Tongue (tissue), 3 donors: ENCODE measurements at places on chromosomes 12 and 14.

- no peak for DNase-seq
These were observed 413 bp upstream of the TUBA1C start for GRCh38 chr12:49264466-49264872.

DNA sequence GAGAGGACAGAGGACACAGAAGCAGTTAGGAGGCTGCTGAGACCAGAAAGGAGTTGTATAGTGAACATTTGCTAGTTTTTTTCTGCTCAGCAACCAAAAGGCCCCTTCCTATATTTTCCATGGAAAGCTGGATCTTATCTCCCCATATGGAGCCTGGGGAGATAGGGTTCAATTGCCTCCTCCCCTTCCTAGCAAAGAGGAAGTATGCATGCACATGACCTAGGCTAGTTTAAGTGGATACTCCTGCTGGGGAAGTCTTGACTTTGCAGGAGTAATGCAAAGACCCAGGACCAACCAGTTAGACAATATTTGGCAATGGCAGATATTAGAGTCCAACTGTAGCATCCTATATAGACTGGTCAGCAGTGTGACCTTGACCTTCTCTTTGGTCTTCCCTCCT is 15.1 kb downstream of the CHD8 start:
- no peak for DNase-seq

DNA sequence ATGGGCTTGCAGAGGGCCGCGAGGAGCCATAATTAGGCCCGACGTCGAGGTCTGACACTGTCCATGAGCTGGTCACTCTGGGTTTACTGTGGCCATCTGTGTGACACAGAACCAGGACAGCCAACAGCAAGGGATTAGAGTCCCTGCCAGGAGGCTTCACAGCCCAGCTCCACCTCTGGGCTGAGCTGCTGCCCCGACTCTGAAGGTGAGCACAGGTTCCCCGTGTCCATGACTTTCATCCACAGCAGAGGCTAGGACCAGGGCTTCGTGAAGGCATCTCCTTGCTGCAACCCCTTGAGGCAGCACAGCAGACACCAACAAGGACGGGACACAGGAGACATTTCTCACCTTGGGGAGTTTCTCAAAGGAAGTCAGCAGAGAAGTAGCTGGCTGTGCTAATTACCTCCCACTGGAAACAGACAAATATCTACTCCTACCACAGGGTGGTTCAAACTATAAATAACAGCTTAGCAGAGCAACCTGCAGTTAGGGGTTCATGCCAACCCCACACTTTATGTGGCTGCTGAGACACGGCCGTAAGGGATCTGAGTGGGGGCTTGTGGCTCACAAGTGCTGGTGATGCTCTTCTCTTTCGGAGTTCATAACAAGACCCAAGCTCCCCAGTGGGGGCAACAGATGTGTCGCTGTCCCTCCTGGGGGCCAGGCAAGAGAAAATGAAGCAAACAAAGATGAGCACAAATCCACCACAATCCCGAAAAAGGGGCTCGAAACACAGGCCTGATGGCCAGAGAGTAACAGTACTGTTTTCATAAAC is 29.2 kb downstream of the ZFYVE21 start:
- DNase-seq = no peak

DNA sequence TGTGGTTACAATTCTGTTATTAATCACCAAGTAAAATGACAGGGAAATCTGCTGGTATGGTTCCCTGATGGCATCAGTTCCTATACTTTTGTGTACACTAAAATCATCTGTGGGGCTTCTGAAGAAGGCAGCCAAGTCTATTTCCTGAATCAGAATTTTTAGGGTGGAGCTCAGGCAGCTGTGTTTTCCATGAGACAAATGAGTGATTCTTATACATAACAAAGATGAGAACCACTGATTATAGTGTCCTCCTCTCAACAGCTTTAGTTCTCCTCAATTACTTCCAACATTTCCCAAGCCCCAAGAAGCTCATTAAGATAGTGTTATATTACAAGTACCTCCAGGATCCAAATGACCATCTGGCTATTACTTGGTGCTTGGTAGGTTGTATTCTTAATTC is 64.5 kb upstream of the USP44 start:
- DNase-seq = peak; percentile 84

DNA sequence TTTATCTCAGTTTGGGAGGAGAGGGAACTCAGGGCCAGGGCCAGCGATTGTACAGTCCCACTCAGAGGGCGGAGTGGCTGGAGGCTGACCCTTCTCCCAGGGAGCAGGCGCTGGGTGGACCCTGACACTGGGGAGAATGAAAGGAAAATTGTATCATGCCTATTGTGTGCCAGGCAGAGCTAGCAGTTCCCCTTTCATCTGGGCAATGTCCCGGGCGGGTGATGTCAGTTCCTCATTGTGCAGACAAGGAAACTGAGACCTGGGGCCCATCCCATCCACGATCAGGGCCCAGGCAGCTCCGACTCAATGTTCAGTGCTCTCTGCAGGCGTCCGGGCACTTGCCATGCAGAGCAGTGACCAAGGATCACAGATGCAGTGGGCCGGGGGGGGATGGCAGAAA is 101.9 kb upstream of the RTL1 start:
- DNase-seq = no peak

DNA sequence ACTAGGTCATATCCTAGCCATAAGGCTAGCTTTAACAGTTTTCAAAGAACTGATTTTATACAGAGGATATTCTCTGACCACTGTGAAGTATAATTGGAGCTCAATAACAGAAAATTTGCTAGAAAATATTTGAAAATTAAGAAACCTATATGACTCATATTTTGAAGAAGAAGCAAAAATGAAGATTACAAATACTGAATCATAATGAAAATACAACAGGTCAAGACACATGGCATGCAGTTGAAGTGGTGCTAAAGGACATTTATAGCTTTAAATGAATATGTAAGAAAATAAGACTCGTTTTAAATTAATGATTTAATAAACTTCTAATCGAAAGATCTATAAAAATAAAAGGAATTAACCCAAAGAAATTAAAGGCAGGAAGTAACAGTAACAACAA is 1234.6 kb downstream of the SLC16A7 start:
- DNase-seq = no peak

DNA sequence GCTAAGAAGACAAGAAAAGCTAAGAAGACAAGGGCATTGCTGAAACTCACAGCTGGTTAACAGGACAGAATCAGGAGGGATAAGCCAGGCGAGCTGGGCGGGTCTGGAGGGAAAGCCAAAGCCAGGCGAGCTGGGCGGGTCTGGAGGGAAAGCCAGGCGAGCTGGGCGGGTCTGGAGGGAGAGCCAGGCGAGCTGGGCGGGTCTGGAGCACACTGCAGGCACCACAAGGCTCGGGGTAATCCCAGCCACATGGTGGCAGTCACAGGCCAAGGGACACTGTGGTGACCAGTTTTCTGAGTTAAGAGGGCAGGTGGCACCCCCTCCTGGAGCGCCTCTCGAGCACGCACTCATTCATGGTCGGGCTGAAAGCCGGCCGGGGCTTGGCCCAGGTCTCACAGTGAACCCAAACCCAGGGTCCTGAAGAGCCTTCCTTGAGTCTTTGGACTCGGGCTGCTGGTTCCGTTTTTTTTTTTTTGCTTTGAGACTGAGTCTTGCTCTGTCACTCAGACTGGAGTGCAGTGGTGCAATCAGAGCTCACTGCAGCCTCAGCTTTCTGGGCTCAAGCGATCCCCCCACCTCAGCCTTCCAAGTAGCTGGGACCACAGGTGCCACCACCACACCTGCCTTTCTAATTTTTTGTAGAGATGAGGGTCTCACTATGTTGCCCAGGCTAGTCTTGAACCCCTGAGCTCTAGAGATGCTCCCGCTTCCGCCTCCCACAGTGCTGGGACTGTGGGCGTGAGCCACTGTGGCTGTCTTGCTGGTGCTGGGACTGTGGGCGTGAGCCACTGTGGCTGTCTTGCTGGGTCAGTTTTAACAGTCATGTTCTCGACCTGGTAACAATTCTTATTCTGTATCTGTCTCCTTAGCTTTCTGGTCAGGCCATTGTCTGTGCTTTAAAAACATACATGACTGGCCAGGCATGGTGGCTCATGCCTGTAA is 40.2 kb downstream of the HSP90AA1 start:
- peak; percentile 95 for DNase-seq

- peak; percentile 94 for DNase-seq
These were observed 60.2 kb upstream of the FERMT2 start for GRCh38 chr14:53011053-53011462.

GRCh38 chr12:124036657-124037109 is 63.7 kb downstream of the ZNF664 start:
- peak; percentile 83 for DNase-seq

DNA sequence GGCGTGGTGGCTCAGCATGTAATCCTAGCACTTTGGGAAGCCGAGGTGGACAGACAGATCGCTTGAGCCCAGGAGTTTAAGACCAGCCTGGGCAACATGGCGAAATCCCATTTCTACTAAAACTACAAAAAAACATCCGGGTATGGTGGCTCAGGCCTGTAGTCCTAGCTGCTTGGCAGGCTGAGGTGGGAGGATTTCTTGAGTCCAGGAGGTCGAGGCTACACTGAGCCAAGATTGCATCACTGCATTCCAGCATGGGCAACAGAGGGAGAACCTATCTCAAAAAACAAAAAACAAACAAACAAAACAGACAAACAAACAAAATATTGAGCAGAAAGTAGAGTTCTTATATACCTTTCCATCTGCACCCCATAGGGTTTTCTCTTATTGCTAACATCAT is 9.0 kb upstream of the SLC25A21 start:
- no peak for DNase-seq

GRCh38 chr12:68453876-68454275 is 121.7 kb upstream of the MDM1 start:
- DNase-seq = no peak

DNA sequence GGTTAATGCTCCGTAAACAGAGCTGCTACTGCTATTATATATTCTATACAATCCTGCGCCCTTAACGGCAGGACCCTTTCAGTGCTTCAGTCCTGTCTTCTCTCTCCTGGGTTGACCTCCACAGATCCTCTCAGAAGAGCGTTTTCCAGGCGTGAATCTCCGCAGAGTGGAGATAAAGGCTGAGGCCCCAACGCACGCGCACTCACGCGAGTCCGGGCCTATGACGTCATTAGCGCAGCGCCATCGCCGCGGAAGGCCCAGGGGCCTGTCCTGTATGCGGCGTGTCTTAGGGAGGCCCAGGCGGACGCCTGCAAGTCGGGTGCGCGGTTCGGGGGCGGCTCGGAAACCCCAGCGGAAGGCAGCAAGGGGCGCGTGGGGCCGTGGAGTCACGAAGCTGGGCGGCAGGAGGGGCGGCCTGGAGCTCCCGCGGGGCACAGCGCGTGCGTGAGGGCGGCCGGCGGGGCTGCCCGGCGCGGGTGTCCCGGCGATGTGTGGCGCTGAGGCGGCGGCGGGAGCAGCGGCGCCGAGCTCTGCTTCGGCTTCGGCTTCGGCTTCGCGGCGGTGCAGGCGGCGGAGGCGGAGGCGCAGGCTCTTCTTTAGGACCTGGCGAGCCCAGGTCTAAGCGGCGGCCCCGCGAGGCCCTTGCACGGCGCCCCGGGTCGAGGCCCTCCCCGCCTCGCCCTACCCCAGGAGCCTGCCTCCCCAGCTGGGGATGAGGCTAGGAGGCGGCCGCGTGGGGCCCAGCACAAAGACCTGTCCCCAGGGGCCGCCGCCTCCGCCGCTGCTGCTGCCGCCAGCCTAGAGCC is at the start of gene MAPKAPK5:
Gene MAPKAPK5, plus strand, starts transcription at position 479 of the 806 bp plus-strand sequence. CDS start 506 bp downstream, outside the sequence.
- DNase-seq = peak; percentile 98

- DNase-seq = no peak
These were observed 59.5 kb upstream of the CAPRIN2 start for GRCh38 chr12:30814295-30814655.

DNA sequence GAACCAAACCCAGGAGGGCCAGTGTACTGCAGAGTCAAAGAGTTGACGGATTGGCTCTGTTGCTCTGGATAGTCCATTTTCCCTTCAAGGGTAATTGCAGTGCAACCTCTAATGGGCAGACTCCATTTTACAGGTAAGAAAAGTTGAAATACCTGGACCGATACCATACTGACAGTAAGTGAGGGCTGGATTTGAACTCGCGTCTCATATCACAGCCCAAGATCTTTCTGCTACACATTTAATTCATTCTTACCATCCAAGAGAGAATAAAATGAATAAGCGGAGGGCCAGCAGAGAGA is 356 bp upstream of the ZC3H14 start:
- no peak for DNase-seq

DNA sequence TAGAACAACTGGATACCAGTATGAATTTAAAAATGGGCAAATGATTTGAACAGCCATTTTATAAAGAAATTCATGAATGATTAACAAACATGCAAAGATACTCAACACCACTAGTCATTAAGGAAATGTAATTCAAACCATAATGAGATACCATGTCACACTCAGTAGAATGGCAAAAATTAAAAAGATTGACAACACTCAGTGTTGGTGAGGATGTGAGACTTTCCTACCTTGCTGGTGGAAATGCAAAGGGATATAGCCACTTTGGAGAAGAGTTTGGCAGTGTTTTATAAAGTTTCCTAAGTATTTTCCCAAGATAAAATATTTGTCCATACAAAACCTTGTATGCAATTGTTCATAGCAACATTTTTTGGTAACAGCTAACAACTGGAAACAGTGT is 6.0 kb upstream of the CHST11 start:
- DNase-seq = no peak

DNA sequence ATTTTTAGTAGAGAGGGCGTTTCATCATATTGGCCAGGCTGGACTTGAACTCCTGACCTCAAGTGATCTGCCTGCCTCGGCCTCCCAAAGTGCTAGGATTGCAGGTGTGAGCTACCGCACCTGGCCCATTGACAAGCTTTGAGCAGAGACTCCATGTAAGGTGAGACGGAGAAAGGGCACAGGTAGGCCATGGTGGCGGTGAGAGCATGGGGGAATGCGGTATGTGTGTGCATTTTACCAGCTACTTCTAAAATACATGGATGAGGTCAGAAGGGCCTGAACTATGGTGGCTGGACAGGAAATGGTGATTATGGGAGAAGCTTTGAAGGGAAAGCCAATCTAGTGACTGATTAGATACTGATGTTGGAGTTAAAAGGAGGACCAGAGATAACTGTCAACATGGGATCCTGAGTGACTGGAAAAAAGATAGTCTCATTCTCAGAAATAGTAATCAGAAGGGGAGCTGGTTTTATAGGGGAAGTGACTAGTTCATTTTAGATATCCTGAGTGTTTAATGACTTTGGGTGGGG is 21.9 kb upstream of the PTPRB start:
- no peak for DNase-seq

- DNase-seq = no peak
These were observed 289.7 kb downstream of the RAD51B start for GRCh38 chr14:68109132-68109900.

DNA sequence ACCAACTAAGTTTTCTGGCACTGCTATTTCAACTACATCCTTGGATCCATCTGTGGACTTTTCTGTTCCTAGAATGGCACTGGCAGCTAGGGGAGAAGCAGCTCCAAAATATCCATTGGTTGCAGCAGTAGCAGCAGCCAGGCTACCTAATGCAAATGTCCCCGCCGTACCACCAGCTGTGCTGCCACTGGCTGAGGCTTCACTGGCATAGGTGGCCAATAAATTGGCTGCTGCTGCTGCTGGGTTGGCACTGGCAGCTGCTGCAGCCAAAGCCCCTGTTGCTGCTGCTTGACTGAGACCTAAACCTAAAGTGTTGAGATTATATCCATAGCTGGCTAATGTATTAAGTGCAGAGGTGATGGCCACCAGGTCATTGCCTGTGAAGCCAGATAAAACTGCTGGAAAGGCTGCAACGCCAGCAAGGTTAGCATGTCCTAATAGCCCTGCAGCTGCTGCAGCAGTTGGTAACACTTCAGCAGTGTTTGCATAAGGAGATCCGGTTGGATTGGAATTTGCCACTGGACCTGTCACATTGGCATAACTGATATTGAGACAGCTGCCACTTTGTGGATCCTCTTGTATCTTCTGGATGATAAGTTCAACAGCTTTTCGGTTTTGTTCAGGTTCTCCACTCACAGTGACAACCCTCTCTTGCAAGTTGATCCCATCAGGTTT is 149.5 kb downstream of the NOVA1 start:
- peak; percentile 17 for DNase-seq

GRCh38 chr14:87940382-87940781 is 52.6 kb downstream of the GALC start:
- DNase-seq = no peak
